Stimulated activated CD8-positive, alpha-beta memory T cell treated with anti-CD3 and anti-CD28 coated beads, Interleukin-7, amount 100 ng/mL, for 48 hours (primary cell): ENCODE measurements at places on chromosomes 16 and 17.

DNA sequence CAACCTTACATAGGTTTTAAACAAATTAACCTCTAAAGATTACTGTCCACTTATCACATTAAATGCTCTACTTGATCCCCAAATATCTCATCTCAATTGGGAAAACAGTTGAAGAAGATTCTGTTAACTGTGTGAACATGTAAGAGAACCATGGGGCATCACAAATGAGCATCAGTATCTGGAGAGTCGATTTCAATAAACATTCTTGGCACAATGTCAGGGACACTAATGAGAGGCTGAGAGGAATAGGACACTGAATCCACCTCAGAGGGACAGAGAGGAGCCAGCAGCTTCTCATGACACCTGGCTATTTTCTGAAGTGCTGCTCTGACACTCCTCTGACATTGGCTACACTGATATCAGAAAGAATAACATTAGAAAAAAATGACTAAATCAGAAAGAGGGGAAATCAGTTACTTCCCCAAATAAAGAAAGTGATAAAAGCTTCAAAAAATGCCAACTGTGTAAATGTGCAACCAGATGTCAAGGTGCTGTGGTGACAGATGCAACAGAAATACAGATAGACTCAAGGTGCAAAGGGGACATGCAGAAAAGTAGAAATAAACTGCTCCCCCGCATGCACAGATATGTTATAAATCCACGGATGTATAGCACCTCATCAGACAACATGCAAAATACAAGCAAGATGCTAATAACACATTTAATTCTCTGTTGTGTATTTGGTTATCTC, 67.4 kb downstream of the SNX11 start:
- no peak for DNase-seq

DNA sequence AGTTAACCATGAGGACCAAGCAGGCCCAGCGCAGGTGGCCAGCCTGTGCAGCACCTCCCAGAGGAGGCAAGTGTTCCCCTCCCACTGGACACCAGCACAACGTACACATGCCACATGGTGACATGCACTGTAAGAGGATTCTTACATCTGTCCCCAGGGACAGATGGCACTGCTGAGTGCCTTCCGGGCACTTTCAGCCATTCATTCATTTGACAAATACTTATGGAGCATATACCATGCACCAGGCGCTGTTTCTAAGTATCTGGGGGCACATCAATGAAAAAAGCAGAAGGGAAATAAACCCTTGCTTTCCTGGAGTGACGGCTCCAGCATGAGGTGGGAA, 79.6 kb downstream of the GAS7 start:
- no peak for DNase-seq

DNA sequence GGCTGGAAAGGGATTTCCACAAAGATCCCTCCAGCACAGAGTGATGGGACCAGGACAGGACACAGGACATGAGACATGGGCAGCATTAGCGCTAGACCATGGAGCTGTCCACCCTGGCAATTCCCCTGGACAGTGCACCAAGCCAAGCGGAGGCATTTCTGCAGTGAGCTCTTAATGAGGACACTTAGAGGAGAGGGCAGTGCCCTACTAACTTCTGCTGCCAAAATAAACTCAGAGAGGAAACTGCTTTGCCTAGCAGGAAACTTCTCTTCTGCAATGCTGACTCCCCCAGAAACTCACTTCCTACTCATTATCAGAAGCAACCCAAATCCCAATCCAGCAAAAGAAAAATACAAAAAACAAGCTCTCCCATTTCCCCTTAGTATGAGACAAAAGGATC, 119.2 kb downstream of the HS3ST2 start:
- no peak for DNase-seq

DNA sequence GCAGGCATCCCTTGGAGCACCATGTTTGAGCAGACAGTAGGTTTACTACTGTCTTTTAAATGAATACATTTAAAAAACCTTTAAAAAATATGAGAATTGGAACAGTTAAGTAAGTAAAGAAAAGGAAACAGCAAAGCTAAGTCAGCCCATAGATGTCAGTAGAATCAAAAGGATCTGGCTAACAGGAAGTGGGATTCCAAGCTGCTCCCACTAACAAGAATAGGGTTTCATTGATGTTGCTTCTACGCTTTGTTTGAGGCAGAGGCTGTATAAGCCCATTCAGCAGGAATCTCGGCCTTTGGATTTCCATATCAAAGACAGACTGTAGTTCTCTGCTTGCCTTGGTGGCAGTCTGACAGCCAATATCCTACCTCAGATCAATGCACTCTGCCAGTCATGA, 122.9 kb upstream of the ELAC2 start:
- no peak for DNase-seq

- no peak for DNase-seq
Measured at GRCh38 chr16:77584205-77584859, 138.0 kb upstream of the NUDT7 start.

GRCh38 chr16:67917852-67918236, 13.8 kb downstream of the CTRL start:
- no peak for DNase-seq

DNA sequence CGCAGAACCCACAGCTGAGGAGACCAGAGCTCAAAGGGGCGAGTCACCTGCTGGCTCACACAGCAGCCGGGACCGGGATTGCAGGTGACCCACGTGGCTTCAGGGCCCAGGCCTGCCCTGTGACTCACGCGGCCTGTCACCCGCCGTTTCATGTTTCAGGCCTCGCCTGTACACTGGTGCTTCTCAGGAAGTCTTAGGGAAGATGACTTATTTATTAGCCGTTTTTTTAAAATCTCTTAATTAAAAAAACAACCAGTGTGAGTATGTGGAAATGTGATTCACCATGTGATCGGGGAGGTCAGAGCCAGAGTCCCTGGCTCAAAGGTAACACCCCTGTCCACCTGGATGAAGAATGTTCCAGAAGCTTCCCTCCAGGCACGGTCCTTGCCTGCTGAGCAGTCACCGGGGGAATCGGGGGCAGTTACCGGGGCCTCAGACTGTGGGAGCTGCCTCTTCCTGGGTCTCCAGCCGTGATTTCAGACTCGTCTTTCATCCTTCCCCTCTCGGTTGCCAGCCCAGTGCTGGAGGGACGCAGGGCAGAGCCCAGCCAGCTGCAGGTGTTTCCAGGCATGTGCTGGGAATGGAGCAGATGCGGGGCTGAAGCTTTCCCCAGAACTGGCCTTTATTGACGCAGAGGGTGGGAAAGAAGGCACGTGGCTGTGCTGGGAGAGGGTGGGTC, 49.3 kb downstream of the CMIP start:
- peak; percentile 66 for DNase-seq

- DNase-seq = no peak
Measured at GRCh38 chr17:50257676-50258224, 16.5 kb upstream of the TMEM92 start.

GRCh38 chr17:75806822-75807500, 22.4 kb downstream of the UNK start:
- no peak for DNase-seq

DNA sequence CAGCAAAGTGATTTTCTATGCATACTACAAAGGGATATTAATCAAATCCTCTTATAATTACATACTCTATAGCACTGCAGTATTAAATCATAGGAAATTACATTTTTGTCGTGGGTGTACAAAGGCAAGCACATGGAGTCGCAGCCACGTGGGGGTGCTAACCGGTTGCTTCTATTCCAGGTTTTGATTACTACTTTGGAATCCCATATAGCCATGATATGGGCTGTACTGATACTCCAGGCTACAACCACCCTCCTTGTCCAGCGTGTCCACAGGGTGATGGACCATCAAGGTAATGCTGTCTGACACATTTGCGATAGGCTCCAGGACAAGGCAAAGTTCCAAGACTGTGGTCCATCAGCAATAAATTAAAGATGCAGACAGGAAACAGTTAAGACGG, 60.1 kb downstream of the ARSG start:
- no peak for DNase-seq

- DNase-seq = no peak
Measured at GRCh38 chr16:86529160-86529559, 18.8 kb downstream of the FOXF1 start.

GRCh38 chr17:2478458-2478857, 33.2 kb downstream of the METTL16 start:
- no peak for DNase-seq

- no peak for DNase-seq
Measured at GRCh38 chr17:40952661-40953060, 14.1 kb downstream of the KRT39 start.

GRCh38 chr16:50067290-50067853, 1.6 kb downstream of the HEATR3 start:
- no peak for DNase-seq

DNA sequence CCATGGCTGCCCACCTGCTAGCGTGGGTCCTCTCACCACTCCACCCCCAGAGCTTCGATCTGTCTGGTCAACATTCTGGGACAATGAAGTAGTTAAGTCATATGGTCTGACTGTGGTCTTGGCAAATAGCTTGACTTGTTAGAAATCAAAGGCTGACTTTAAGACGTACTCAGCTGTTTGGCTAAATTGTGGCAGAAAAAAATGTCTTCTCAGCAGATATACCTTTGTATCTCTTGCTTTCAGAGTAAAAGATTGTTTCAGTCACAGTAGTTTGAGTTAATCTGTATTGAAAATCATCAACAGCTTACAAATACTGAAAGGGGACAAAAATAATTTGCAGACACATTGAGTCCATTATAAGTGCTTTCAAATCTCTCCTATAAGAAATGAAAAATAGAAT, 2.1 kb upstream of the ZNF267 start:
- DNase-seq = no peak

- no peak for DNase-seq
Measured at GRCh38 chr16:89949756-89950155, 1.2 kb downstream of the DEF8 start.

- DNase-seq = no peak
Measured at GRCh38 chr17:72710834-72711233, 381.7 kb downstream of the SLC39A11 start.

DNA sequence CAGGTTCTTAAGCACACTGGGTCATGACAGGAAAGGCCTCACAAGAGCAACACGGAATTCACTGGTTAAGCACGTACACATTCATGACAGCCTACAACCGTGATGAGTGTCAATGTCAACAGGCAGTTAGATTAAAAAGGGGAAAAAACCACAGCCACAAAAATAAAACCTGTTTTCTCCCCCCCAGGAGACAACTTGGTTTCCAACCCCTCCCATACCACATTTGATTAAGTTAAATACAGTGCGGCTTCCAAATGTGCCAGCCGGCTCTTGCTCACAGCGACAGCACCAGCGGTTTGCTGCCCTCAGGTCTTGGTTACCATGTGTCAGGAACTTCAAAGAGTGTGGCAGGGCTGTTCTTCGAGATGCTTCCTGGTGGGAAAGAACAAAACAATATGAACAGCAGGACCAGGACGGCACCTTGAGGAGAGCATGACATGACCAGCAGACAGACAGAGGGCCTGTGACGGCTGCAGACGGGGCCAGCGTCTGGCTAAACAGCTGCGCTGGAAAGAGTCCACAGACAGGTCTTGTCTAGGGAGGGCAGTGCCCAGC, 193.6 kb downstream of the PARN start:
- no peak for DNase-seq

- DNase-seq = peak; percentile 24
Measured at GRCh38 chr17:50866950-50867362, 802 bp upstream of the TOB1 start.

- DNase-seq = no peak
Measured at GRCh38 chr16:27289669-27290068, 21.1 kb upstream of the NSMCE1 start.

DNA sequence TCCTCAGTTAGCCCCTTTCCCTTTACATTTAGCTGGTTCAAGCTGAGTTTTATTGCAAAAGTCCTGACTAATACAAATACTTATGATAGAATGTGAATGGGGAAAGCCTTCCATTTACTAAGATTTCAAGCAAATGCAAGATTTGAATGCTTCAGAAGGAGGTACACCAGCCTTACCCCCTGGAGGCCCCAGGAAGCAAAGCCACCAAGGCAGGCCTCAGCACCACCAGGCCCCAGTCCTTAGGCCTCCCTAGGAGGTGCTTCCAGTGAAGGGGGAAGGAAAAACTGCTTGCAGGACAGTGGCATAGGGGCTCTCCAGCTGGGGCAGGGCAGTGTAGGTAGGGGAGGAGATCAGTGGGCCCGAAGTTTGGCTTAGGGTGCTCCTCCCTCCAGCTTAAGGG, 7.3 kb upstream of the PRPSAP2 start:
- DNase-seq = no peak

DNA sequence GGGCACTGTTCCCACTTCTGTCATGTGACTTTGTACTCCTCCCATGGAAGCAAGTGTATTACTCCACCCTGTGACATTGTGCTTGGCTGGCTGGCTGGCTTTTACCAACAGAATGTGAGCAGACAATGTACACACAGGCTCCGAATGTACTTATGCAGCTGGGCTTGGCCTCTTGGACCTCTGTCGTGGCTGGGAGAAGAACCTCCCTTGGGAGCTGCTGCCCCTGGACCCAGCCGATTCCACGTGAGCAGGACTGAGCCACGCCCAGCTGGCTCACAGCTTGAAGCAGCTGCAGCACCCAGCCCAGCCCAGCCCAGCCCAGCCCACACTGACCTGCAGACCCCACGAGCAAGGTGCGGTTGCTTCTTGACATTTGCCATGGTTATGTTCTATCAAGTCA, 177.5 kb downstream of the RBFOX3 start:
- no peak for DNase-seq

- no peak for DNase-seq
Measured at GRCh38 chr16:73124665-73125375, 76.9 kb upstream of the ZFHX3 start.

DNA sequence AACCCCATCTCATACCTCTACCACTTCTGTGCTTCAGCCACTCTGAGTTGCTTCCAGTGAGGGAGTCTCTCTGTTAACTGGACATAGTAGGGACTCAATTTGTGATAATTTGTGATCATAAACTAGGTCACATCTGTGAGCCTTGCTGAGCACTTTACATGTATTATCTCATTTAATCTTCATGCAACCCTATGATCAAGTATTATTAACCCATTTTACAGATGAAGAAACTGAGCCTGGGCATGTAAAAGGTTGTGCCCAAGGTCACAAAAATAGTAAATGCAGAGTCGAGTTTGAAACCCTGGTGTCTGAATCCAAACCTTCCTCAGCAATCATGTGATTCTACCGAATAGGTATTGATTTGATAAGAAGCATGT, 18.6 kb downstream of the PDP2 start:
- DNase-seq = no peak

GRCh38 chr17:78910497-78911284, 7.7 kb upstream of the CEP295NL start:
- DNase-seq = no peak

- no peak for DNase-seq
Measured at GRCh38 chr17:82073446-82073845, 7.8 kb upstream of the DUS1L start.
